MCF 10A (cell line): ENCODE measurements at places on chromosomes 6 and 20. TPM values are rescaled to one million over a fixed set of nuclear protein-coding genes. Genes with fewer than 3 reads are reported as not detected.

Gene SRMS
- total RNA-seq, result 0.81 and 1.4 TPM in 2 replicates

Gene C6orf132
- 19.5 and 31.9 TPM in 2 replicates for total RNA-seq

Gene REM1
- not detected in 2 replicates for total RNA-seq

DNA sequence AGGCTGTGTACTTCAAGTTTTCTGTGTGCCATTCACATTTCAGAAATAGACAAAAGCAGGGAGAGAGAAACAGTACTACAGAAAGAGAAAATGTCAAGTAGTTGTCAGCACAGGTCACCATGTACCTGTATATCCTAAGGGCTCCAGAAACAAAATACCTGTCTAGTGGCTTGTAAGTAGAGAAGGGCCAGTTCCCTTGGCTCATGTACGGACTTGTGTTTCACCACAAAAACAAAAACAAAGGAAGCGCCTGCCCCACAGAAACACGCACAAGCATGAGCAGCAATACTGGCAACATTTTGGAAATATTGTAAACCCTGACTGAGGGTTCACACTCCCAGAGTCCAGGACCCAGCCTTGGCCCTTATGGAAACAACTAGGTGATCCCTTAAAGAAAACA, 44.3 kb downstream of the CNKSR3 start:
- peak; percentile 75 for DNase-seq

- no peak for DNase-seq
Observed at GRCh38 chr6:150738092-150738629, 127.3 kb upstream of the MTHFD1L start.
